ENCODE measurements at places on chromosomes 6 and 20.

- DNase-seq: no peak
Measured at GRCh38 chr6:10305790-10306415, 109.0 kb downstream of the TFAP2A start.

GRCh38 chr20:50745634-50746137 lies 14.3 kb downstream of the PARD6B start:
- no peak for DNase-seq

- no peak for DNase-seq
Measured at GRCh38 chr20:6708010-6708409, 59.5 kb upstream of the BMP2 start.

DNA sequence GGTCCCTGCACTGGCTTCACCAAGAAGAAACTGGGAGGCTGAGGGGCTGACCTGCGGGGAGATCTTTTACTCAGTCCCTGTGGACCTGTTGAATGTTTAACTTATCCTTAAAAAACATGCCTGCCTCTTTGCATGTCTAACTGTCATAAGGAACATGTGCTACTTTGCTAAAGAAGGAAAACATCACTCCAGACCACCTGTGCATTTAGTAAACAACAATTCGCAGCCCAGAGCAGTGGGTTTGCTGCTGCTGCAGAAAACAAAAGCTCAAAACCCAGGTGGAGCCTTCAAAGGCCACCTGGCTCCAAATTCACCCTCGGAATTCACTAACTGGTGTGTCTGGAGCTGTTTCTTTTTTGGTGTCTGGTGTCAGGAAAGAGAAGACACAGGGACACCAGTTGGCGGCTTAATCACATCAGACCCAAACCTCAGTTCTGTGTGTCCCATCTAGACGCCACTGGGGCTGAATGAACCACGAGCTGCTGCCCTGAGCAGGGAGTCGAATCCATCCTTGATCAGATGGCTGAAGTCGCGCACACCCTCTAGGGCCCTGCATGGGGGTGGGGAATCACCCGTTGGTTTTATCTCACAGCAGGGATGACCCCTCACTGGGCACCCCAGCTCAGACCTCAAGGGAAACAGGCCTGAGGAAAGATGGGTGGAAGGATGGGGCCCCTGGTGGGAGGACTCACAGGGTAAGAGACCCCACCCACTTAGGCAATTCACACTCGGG lies 344.3 kb downstream of the PREX1 start:
- DNase-seq: no peak

GRCh38 chr6:48671505-48671904 lies 560.5 kb upstream of the PTCHD4 start:
- no peak for DNase-seq

GRCh38 chr20:19668418-19668817 lies 89.6 kb upstream of the RIN2 start:
- DNase-seq: no peak

DNA sequence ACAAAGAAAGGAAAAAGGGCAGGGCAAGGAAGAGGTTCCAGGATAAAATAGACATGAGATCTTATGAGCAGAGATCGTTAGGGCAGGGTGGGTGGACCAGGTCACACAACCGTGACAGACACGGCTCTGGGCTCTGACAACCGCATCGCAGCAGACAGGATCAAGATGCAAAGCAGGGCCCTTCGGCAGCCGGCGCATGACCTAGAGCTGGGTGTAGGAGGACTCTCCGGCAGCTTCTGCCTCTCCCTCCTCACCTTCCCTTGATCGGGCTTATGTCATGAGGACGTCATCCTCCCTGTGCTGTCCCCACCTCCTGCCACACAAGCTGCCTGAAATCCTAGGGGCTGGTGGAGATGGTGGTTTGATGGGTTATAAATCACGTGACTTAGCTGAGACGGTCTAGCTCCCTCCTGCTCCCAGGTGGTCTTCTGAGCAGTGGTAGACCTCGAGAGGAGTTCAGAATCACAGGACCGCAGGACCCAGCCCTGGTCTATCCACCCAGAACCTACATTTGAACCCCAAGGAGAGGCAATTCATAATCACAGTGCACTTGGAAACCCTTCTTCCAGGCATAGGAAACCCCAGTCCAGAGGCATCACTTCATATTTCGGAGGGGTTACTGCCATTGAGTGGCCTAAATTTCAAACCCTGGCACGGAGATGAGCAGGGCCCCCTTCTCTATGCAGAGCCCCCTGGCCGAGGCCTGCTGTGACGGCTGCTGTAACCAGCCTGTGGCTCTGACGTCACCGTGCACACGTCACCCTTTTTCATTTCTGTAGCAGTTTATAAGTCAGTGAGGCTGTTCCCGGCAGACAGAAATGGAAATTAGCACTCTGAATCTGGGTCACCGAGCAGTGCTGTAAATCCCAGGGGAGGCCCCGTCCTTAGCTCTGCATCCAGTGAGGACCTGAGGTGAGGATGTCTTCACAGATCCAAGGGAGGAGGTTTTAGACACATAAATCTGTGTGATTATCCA lies 8.7 kb upstream of the CCR6 start:
- DNase-seq: no peak

GRCh38 chr6:10626154-10626741 lies 68.2 kb downstream of the C6orf52 start:
- no peak for DNase-seq

Data from SHP77 (cell line).